ENCODE measurements at places on chromosomes 12 and 14.
A peak's percentile ranks its signal among the peaks of the same experiment; 100 is the strongest.

DNA sequence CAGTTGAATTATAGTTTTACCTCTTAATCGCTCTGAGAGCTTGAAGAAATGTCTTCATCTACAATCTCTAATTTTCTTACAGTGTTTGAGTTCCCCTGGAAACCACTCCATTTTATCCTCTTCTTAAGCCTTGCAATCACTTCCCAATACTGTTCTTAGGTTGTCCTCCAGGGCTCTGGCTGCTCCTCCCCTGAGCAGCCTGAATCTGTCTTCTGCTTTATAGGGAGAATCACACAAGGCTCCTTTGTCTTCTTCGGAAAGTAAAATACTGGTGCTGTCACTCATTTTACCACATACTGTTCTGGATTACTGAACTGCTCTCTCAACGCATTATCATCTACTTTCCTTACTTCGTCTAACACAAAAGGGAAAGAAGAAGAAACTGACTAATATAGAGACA lies 133.7 kb downstream of the MDGA2 start:
- DNase-seq, result no peak

GRCh38 chr12:119659289-119659897 lies 8.5 kb upstream of the PRKAB1 start:
- DNase-seq, result no peak

DNA sequence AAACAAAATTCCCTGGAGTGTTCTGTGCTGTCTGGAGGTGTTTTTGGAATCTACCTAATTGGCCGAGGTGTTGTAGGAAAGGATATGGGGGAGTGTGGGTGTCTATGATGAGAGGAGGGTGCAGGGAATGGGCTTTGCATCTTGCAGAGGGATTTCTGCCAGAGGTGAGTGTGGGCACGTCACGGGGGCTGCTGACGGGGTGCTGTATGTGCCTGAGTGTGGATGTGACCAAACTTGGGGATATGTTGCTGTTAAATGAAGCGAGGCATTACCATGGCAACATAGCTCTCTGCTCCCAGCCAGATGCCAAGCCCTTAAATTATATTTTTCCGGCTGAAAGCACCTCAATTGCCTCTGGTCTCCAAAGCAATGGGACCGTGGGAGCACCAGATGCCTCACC lies 44.3 kb upstream of the SPTLC2 start:
- DNase-seq, result no peak

GRCh38 chr14:63928744-63929174 lies 76.0 kb downstream of the SYNE2 start:
- no peak for DNase-seq

GRCh38 chr12:113744802-113745395 lies 221.2 kb downstream of the RBM19 start:
- DNase-seq, result no peak

DNA sequence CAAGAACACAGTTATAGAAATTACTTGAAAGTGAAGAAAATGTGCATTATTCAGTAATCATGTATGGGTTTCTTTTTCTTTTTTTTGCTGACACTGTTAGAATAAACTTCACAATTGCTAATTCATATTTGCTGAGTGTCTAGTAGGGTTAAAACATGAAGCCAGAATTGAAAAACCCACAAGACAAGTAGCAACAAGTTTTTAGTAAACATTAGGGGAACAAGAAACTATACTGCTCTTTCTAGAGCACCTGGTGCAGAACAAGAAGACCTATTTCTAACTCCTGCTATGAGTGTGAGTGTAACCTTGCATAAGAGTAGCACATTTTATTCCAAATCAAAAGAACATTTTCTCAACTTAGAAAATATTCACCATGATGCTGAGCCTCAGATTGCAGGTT lies 83.2 kb downstream of the ITPR2 start:
- DNase-seq, result no peak

DNA sequence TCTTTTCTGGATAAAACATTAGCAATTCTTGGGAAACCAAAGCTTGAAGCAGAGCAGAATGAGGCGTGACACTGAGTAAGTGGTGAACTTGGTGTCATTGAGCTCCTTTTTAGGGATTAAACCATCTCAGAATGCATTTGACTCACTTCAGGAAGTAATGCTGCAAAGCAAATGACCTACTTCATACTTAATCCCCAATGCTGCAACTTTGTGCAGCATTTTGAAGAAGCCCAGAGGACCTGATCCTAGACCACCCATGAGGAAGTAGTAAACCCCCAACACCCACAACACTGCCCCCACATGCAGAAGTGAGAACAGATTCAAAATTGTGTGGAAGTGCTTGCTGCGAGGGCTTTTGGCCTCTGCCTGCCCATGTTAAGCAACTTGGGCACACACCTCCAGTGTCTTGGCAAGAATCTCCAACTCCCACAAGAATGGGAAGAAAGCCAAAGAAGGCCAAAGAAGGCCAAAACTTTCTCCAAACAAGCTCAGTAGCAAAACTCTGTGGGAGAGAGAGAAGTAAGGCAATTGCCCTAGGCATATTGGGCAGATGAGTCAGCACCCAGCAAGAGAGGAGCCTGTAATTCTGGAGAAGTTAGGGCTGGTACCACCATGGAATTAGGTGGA lies 69.2 kb upstream of the ETV6 start:
- DNase-seq, result no peak

DNA sequence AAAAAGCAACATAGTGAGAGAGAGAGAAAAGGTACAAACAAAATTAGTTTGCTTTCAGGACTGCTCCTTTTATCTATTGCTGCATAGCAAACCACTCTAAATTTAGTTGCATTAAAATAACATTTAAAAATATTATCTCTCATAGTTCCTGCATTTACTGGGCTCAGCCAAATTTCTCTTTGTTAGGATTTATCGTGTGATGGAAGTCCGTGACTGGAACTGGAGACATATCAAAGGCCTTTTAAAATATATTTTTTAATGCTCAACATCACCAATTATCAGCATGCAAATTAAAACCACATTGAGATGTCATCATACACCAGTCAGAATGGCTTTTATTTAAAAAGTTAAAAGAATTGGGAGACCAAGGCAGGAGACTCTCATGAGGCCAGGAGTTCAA lies 107.6 kb upstream of the SYT1 start:
- DNase-seq, result no peak

GRCh38 chr14:89616852-89617341 lies 199.9 kb upstream of the FOXN3 start:
- DNase-seq, result no peak

- DNase-seq, result no peak
Measured at GRCh38 chr14:76191297-76191696, 39.6 kb downstream of the GPATCH2L start.

GRCh38 chr14:90611936-90612335 lies 204.3 kb downstream of the TTC7B start:
- no peak for DNase-seq

GRCh38 chr12:62599854-62600437 lies 133.3 kb downstream of the MON2 start:
- DNase-seq, result no peak

DNA sequence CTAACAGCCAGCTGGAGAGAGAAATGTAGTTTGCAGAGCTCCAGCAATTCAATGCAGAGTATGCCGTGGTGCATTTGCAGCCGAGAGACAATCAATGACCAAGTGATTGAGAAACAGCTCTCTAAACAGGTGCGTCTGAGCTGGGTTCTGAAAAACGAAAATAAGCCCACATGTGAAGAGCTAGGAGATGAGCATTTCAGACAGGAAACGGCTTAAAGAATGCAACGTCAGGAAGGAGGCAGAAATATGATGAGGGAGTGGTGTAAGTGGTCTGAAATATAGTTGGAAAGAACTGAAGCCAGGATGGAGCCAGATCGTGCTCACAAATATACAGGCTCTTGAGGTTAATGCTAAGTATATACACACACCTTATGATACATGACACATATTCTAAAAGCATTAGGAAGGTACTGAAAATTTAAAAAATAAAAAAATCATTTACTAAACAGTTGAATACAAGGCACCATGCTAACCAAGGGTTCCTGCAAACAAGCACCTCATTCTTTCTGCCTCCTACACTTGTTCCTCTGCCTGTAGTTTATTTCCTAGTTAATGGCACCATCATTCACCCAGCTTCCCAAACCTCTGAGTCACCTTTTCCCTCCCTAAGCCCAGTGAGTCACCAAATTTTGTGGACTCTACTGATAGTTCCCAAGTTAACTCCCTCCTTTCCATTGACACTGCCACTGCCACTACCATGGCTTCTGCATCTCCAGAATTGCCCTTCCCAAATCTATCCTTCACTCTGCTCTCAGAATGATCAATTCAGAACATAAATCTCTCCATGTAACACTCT lies 2.3 kb upstream of the GARIN2 start:
- no peak for DNase-seq

DNA sequence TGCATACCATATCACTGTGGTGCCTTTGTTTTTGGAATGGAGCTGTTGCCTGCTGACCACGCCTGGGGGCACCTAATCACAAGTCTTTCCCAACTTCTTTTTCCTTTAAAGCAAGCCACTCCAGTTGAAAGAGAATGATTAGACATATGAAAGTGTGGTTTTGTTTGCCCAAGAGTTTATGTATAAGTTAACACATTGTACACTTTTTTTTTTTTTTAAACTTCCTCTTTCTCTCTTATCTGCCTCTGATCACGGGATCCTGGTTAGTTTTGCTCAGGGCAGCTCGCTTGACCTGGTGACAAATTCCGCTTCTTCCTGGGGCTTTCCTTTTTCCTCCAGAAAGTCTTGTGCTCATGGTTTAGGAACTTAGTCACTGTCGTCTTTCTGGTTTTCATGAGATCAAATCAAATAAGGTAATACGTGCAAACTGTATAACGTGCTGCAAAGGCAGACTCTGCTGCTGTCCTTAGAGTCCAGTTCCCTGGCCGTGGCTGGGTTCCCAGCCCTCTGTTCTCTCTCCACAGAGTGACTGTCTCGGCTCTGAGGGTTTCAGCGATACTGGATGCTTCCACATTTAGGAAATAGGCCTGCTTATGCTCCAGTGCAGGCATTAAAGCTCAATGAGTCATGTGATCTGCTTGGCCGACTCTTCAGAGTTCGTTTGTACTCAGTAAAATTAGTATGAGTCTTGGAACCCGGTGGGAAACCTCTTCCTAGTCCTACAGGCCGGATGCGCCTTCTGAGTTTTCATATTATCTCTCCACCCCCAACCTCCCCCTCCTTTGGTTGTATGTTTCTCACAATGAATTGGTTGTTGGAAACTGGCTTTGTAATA lies 15.2 kb downstream of the RASSF3 start:
- no peak for DNase-seq

- DNase-seq, result no peak
Measured at GRCh38 chr12:32309811-32310736, 89.3 kb upstream of the FGD4 start.

DNA sequence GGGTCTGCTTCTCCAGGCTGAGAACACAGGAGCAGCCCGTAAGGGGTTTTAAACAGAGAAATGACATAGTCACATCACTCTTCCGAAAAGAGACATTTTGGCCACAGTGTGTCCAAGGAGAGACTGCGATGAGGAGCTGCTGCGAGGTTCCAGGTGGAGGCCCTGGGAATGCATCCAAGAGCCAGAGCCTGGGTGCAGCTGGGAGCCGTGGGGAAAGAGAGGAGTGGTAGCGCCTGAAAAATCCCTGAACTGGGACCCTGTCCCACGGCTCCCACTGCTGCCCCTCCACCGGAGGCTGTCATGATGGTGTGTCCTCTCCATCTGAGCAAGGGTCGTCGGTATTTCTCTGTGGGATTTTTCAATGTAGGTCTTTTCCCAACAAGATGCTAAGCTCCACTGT lies 146.9 kb downstream of the BCL11B start:
- DNase-seq, result no peak

DNA sequence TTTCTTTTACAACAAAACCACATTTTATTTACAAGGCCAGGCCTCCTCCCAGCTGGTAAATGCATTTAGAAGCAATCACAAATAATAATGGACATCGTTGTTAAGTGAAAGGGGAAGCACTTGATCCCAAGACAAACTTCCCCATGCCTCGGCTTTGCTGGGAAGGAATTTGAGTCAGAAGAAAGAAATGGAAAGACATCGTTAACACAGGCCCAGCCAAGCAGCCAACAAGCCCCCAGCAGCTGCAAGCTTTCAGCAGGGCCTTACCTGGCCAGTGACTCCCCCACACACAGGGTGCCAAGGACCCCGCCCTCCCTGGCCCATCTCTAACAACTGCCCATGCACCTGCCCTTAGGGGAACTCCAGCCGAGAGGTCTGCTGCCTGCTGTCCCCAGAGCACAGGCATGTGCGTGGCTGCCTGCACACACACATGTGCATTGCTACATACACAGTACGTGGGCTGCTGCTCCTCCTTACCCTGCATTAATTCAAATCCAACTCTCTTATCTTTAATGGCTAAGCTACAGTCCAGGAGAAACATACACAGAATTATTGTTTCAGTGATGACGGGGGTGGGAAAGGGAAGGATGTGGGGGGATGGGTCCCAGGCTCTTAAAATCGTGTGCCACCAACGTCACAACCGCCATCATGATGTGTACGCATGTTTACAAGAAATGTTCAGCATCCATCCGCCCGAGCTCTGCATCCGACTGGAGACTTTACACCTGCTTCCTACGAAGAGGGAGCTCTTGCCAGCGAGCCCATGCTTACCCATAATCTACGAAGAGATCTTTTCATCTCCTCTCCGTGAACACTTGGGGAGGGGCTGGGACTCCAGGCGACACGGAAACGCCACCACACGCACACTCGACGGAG lies 9.8 kb downstream of the BCL11B start:
- peak; percentile 54 for DNase-seq

- no peak for DNase-seq
Measured at GRCh38 chr12:29145372-29146170, 3.5 kb upstream of the FAR2 start.

- DNase-seq, result no peak
Measured at GRCh38 chr12:50986966-50987737, 34.8 kb downstream of the HIGD1C start.

- DNase-seq, result no peak
Measured at GRCh38 chr12:92362126-92362525, 216.5 kb upstream of the BTG1 start.

GRCh38 chr12:7869137-7869536 lies 3.6 kb downstream of the SLC2A14 start:
- DNase-seq, result no peak

- DNase-seq, result no peak
Measured at GRCh38 chr12:14769466-14769968, 33.8 kb downstream of the WBP11 start.

DNA sequence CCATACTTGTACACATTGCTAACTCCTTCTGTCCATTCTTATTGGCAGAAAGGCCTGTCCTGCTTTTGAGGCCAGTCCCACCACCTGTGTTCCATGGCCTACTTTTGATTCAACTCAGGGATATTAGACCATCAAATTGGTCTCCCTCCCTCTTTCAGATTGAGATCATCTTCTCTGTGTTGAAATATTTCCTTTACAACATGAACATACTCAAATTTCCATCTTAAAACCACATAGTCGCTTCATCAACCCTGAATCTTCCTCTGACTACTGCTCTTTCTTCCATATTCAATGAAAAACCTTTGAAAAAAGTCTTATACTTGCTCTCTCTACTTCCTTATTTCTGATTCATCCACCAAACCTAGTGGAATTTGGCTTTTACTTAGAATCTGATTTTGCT lies 34.9 kb downstream of the TRMT5 start:
- no peak for DNase-seq

- no peak for DNase-seq
Measured at GRCh38 chr14:68229423-68230100, 410.0 kb downstream of the RAD51B start.

Measured in activated T-helper 1 cell treated with anti-CD3 and anti-CD28 coated beads, Interleukin-2, amount 50 U/mL, for 16 hours (primary cell).